ENCODE measurements at places on chromosomes 7 and 10.

GRCh38 chr10:76555067-76555670 lies 1082.4 kb downstream of the KCNMA1 start:
- no peak for DNase-seq

GRCh38 chr7:28957751-28958234 lies 337 bp downstream of the TRIL start:
- DNase-seq, result no peak

DNA sequence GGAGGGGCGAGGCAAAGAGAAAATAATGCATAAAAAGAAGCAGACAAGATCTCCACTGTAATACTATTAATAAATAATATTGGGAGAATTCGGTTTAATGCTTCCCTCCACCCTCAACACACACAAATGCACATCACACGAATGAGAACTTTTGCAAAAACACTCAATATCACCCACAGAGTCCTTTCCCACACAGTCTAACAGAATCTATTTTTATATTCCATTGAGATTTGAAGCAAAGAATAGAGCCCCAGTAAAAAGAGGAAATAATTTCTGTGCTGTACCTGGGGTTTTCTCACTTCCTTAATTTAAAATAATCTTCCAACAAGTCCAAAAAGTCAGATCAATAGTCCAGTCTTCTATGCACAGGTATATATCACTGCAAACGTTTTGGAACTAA lies 17.0 kb downstream of the PIK3AP1 start:
- DNase-seq, result no peak

GRCh38 chr10:29160150-29160617 lies 128.7 kb upstream of the LYZL1 start:
- DNase-seq, result peak; percentile 49

DNA sequence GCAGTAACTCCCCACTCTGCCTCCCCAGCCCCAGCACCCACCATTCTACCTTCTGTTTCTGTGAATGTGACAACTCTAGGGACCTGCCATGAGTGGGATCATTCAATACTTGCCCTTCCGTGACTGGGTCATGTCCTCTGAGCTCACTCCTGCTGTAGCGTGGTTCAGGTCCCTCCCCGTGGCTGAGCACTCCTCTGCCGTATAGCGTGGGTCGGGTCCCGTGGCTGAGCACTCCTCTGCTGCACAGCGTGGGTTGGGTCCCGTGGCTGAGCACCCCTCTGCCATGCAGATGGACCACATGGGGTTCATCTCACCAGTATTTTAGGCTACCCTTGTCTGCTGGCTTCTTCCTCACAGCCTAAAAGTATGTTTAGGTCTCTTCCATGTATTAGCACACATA lies 43.0 kb downstream of the INSIG1 start:
- no peak for DNase-seq

DNA sequence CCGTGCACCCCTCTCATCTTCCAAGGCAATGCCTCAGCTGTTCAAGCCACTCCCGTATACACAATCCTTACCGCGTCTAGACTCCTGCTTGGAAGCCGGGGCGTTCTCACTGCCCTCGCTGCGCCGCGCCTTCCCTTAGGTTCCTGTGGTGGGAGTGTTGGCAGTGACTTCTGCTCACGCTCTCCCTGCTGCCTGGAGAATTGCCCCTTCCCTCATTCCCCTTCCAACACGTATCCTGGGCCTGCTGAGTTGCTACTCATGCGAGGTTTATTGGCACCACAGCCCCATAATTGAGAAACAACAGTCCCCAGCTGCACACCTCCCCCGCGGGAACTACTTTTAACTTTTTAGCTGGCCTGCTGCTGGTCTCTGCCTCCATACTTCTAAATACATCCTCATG lies 31.9 kb downstream of the RBM17 start:
- no peak for DNase-seq

DNA sequence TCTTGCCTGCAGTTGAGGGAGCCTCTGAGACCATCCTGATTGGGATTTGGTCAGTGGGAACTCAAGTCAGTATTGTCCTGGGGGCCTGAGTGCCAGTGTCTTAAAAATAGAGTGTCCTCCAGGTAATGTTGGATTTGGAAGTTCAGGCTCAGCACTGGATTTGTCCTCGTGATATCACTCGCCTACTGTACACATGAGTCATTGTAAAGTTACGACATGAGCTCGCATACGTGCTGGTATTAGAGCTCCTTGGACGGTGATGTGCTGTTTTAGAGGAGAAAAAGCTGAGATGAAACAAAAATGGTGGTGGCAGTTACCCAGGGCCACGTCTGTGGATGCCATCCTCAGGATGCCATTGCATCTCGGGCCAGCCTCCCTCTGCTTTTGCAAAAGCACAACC lies 78.2 kb downstream of the MGMT start:
- DNase-seq, result no peak

- no peak for DNase-seq
These were observed 4.1 kb downstream of the NOD1 start for GRCh38 chr7:30474485-30474884.

GRCh38 chr7:120793213-120793936 lies 64.6 kb downstream of the TSPAN12 start:
- DNase-seq, result no peak

GRCh38 chr10:118710487-118710886 lies 44.3 kb downstream of the CACUL1 start:
- DNase-seq, result no peak

- DNase-seq, result no peak
These were observed 55.1 kb downstream of the ABI1 start for GRCh38 chr10:26805567-26806245.

DNA sequence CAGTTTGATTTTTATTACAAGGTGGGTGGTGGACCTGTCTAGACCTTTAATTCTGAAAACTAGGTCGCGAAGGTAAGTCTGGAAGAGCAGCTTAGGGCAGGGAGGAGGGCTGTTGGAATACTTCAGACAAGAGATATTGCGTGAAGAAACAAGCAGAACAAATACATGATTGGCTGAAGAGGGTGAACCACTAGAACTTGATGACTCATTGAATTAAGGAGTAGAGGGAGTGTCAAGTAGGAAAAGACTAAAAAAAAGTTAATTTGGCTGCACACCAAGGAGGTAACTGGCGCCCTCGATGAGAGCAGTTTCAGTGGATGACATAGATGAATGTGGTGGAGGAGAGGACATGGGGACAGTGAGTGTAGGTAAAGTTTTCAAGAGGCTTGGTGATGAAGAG lies 41.3 kb downstream of the WNT2 start:
- no peak for DNase-seq

DNA sequence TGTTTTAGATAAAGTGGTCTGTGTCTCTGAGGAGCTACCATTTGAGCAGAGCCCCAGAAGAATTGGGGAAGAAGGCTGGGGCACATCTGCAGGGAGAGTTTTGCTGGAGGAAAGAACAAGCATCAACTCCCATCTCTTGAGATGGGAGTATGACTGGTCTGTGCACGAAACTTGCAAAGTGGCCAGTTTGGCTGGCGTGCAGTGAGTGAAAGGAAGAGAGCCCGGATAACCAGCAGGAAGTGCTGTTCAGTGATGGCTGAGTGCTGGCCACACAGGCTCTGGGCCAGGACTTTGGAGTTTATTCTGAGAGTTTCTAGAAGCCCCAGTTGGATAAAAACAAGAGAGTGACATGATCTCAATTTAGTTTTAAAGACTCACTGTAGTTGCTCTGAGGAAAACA lies 34.4 kb upstream of the SVIL start:
- no peak for DNase-seq

DNA sequence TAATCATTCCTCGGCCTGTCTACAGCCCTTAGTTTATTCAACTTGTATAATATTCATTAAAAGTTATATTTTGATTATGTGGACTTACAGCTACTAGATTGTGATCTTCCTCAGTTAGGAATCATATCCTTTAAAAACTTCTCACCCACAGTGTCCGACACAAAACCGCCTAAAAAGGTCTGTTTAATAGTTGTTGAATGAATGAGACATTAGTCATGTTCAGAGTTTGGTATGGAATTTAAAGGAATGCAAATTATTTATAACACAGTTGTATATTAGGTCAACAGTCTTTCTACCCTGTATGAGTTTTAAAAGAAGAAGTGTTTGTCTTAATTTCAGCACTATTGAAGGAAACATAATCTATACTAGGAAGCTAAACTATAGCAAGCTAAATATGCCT lies 390.0 kb downstream of the ARL4A start:
- peak; percentile 24 for DNase-seq

GRCh38 chr7:75650681-75651080 lies 88.1 kb downstream of the HIP1 start:
- no peak for DNase-seq

DNA sequence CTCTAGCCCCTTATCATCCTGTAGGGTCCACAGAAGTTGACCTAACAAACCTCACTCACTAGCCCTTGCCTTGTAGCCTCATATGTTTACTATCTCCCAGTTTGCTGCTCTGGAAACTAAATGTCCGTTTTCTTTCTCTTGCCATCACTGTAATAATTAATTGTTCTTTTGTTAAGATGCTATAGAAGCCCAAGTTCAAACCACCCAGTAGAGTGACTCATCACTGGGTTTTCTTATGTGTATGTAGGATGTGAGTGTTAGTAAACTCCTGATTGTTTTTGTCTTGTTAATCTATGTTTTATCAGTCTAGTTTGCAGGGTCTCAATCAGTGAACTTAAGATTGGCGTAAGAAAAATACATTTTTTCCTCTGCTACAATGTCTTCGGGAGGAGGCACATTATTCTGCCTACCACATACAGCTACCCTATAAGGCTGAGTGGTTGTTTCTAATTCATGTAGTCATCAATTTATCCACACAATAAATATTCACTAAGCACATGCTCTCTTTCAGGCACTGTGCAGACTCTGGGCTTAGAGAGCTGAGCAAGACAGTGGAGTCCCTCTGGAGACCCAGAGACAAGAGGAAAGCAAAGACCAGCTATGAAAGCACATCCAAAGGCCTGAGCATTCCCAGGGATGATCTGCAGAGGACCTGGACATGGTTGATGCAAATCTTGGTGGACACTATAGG lies 474.1 kb upstream of the AKR1E2 start:
- DNase-seq, result no peak

DNA sequence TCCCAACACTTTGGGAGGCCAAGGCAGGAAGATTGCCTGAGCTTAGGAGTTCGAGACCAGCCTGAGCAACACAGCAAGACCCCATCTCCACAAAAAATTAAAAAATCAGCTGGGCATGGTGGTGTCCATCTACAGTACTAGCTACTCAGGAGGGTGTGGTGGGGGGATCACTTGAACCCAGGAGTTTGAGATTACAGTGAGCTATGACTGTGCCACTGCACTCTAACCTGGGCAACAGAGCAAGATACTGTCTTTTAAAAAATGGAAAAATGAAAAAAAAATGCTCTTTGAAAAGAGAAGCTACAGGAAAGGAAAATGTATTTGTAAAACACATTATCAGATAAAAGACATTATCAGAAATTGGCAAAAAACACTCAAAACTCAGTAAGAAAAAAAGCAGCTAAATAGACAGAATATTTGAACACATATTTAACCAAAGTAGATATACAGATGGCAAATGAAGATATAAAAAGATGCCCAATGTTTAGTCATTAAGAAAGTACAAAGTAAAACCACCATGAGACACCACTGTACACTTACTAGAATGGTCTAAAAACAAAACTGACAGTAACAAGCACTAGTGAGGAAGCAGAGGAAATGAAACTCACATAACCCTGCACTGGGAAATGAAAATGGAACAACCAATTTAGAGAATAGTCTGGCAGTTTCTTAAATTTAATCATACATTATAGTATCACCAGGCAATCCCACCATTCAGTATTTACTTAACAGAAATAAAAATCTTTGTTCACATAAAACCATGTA lies 40.5 kb downstream of the NRBF2 start:
- no peak for DNase-seq

DNA sequence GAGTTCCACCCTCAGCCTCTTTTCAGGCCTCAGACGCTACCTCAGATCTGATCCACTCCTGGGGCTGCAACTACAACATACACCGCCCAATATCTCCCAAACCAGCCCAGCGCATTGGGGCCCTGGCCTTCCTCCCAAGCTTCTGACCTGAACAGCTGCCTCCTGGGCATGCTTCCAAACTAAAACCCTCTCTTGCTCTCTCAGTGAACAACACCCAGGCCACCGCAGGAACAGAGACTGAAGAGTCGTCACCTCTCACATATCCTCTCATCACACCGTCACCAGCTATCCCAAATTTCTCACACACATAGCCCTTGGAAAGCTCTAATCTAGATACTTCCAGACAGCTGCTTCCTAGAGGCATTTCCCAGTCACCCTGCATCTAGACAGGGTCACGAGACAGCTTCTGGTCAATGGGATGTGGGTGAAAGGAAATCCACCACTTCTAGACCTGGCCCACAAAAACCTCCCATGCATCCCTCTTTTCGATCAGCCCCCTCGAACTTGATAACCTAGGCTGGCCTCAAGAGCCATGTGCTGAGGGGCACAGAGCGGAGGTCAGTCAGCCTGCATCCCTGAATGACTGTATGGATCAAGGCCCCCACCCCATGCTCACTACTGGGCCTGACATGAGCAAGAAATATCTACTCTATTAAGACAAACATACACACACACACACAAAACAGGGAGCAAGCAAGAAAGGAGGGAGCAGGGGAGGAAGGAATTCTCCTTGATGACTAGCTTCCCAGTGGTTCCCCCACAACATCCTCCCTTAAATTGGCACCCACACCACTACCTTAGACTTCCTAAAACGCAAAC lies 1.8 kb downstream of the PARP12 start:
- no peak for DNase-seq

GRCh38 chr7:148699024-148699781 lies 500 bp downstream of the CUL1 start:
- DNase-seq, result no peak

DNA sequence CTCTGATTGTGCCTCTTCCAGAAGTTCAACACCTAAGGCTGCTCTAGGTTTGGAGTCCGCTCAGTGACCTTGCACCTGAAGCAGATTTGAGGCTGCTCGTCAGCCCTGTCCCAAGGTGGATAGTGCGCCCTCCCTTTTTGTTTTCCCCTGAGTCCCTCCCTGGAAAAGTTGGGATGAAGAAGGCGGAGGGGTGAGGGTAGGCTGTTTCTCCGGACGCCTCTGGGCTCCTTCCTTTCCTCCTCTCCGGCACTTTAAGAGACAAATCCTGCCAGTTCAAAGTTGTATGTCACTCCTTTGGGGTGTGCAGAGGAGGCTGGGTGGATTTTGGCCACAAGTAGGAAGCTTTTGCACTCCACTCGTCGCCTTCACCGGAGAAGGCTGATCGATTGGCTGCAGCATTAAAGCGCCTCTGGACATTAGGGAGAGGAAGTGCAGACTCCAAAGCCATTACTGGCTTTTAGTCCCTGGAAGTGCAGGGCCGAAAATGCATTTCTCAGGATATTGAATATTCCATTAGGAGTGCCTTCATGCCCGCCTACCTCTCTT lies 81.9 kb upstream of the PRKG1 start:
- DNase-seq, result no peak

DNA sequence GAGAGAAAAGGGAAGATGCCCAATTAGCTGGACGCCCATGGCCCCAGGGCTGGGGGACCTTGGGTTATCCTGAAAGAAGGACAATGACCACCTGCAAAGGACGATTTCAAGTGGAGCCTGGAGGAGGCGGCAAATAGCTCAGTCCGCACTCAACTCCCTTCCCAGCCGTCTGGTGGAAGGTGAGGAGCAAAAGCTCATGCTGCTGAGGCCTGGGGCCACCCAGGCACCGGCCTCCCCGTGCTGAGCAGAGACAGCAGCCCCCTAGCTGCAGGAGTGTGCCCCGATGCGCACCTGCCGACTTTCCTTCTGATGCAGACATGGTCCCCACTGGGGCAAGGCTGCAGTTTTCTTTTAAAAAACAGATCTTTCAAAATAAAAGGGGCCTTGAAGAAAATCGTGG lies 7.9 kb downstream of the FAM20C start:
- DNase-seq, result no peak

Measured in fibroblast of skin of left quadriceps (primary cell).